ENCODE measurements at places on chromosomes 6 and 20.

DNA sequence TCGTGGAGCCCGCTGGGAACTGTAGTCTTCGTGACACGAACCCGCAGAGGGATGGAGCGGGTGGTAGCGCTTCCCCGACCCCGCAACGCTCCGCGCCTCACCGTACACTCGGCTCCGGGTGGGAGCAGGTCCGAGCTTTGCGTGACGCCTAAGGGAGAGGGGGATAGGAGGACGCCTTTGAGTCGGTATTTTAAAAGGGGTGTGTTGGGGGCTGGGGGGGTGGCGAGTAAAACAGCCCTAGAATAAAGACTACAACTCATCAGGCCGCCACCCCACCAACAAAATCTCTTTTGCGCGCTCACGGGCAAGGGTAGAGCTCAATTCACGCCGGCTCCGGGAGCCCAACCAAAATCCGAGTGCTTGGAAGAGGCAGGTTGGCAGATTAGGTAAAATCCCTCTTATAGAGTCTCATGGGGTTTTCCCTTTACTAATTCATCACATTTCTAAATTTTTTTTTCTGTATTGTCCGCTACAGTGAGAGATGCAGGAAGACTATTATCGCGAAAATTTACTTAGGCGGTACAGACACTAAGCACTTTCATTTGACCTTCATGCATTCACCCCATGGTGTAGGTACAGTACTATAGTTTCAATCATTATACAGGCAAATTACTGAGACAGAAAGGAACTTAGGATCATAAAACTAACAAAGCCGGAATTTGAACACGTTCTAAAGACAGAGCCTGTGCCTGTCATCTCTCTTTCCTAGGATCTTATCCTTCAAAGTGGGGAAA lies 706 bp upstream of the SNX14 start:
- DNase-seq = peak; percentile 44

DNA sequence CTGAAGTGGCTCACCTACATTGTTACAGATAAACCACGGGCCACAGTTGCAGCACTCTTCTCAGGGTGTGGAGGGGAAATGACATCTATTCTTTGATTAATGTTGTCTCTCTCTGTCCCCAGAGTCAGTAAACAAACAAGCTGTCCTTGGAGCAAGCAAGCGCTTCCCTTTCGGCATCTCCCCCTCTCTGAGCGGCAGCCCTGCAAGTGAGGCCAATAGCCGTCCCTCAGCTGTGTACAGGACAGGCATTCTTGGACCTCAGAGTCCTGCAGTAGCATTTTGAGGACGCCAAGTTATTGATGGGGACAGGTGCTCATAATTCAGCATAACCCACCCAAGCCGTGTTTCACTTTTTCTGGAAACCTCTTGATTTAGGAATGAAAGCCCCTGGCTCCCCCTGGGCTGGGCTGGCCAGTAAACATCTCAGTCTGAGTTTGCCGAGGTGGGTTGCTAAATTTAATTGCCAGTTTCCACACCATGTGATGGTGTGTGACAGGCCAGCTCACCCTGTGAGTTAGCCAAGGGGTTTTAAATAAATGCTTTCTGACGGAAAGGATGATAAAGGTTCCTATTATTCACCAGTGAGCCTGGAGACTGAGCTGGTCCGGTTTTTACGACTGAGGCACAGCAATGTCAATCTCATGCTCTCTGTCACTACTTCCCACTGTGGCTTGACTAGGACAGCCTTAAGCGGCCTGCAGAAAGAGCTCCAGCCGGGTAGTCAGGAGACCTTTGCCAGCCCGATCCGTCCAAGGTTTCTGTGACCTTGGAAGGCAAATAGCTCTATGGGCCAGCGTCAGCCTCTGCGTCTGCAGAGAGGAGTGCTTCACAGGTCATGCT lies 214.8 kb upstream of the RREB1 start:
- no peak for DNase-seq

- DNase-seq = no peak
These were observed 72.0 kb downstream of the CHMP4B start for GRCh38 chr20:33883164-33883563.

GRCh38 chr6:15810618-15811017 lies 147.8 kb upstream of the DTNBP1 start:
- DNase-seq = no peak

DNA sequence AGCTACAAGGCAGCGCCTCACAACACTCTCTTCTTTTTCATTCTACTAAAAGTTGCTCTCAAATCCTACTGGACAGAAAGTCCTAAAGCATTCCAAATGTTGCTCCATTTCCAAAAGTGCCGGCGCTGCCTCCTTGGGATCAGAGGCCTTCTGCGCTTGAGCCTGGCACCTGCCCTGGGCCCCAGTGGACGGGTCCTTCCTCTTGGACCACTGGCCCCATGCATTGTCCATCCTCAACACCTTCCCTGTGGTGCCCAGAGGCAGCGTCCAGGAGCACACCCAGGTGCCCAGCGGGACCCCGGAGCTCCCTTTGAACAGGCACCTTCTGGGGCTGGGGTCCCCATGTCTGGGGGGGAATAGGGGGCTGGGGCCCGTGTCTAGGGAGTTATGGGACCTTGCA lies 205.2 kb downstream of the ERMARD start:
- DNase-seq = no peak

- DNase-seq = no peak
These were observed 536.0 kb downstream of the BTBD3 start for GRCh38 chr20:12453711-12454110.

DNA sequence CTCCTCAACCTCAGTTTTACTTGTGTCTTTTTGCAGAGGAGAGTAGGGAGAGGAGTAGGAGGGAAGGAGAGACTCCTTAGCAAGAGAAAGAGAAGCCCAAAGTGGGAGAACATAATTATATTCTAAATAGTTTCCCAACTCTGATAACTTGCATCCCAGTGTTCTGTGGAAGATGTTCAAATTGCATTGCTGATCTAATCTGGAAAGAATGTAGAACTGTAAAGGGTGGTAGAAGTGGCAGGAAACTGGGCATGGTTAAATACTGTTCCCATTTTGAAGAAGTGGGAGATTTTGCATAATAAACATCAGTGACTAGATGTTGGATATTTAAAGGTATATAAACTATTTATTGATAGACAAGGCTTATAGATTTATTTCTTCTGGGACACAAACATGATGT lies 42.6 kb upstream of the HMGN3 start:
- DNase-seq = no peak

GRCh38 chr6:113719064-113719463 lies 138.1 kb upstream of the MARCKS start:
- no peak for DNase-seq

DNA sequence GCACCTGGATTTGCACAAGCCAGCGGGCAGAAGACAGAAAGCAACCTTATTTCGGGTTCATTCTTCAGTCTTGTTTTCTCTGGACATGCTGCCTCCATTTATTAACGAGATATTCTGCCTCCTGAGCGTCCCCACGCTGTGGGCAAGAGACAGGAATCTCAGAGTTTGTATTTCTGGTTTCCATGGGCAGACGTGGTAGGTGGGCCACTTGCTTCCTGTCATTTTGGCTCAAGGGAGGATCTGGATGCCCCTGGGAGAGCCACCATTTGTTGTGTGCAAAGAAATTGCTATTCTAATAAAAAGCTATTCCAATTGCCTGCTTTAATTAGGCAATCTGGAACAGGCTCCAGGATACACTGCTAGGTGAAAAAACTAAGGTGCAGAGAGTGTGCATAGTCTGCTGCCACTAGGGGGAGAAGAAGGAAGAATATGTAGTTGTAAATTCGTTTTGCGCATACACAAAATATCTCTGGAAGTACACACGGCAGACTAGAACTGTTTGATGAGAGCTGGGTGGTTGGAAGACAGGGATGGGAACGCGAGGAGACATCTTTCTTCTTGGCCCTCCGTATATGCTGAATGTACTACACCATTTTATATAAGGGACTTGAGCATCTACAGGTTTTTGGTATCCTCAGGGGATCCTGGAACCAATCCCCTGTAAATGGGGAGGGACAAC lies 30.1 kb upstream of the SLC16A10 start:
- peak; percentile 11 for DNase-seq
